Large intestine (tissue), 12 donors: ENCODE measurements at places on chromosomes 1 and 21. TPM values are rescaled to one million over a fixed set of nuclear protein-coding genes. Genes with fewer than 3 reads are reported as not detected.
A peak's percentile ranks its signal among the peaks of the same experiment; 100 is the strongest.

The PAQR6 gene
- polyA plus RNA-seq, result 12.9 TPM

- peaks cover 3% of the 10 kb centered on the region for H3K27me3 ChIP-seq
- DNase-seq, result no peak
- no peaks in the 10 kb centered on the region for H3K36me3 ChIP-seq
- H3K4me1 ChIP-seq, result no peaks in the 10 kb centered on the region
- H3K4me3 ChIP-seq, result no peak overlapping the region
Measured at GRCh38 chr1:53367503-53368313, 39.8 kb upstream of the LRP8 start.

The KRTAP13-4 gene
- not detected for polyA plus RNA-seq

- H3K4me1 ChIP-seq, result peaks cover 25% of the 10 kb centered on the region
- no peaks in the 10 kb centered on the region for H3K27me3 ChIP-seq
- peaks cover 25% of the 10 kb centered on the region for H3K36me3 ChIP-seq
- H3K4me3 ChIP-seq, result no peak overlapping the region
- H3K27ac ChIP-seq, result peak overlapping the region; percentile 78
Measured at GRCh38 chr1:230282157-230282556, 144.0 kb downstream of the PGBD5 start.

- no peak overlapping the region for H3K4me3 ChIP-seq
- H3K36me3 ChIP-seq, result no peaks in the 10 kb centered on the region
- no peaks in the 10 kb centered on the region for H3K27me3 ChIP-seq
- DNase-seq, result no peak
- no peak overlapping the region for H3K27ac ChIP-seq
Measured at GRCh38 chr1:94205639-94206038, 31.7 kb downstream of the ARHGAP29 start.

DNA sequence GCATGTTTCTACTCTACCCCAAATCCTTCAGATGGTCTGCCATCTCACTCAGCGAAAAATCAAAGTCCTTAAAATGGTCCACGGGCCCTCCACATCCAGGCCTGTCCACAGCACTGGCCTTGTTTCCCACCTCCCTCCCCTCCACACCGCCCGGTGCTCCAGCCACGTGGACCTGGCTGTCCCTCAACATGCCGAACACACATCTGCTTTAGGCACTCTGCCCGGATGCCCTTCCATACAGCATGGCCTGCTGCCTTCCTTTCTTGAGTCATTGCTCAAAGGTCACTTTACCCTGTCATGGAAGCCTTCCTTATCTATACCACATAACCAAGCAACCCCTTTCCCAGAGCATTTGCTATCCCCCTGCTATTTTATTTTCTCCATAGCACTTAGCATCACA, 143.0 kb downstream of the DNM3 start:
- no peaks in the 10 kb centered on the region for H3K27me3 ChIP-seq
- peak; percentile 16 for DNase-seq
- H3K27ac ChIP-seq, result no peak overlapping the region
- H3K36me3 ChIP-seq, result no peaks in the 10 kb centered on the region
- no peaks in the 10 kb centered on the region for H3K4me1 ChIP-seq
- H3K4me3 ChIP-seq, result no peak overlapping the region

DNA sequence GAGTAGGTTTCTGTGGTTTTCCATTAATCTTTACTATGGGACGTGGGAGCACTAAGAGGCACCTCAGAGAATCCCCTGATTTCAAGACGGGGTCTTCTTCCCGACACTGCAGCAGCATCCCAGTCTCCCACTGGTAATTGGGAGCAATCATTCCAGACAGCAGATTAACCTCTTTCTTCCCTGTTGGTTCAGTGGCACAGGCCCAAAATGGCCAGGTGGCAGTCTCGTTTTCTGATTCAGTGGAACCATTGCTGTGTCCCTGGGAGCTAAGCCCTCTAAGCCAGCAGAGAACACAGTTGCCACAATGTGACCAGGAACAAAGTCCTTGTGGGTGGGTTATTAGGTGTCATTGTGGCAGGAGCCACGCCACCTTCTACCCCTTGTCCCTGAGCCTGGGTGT, 342.1 kb downstream of the MATN1 start:
- H3K4me3 ChIP-seq, result no peak overlapping the region
- no peak for DNase-seq
- no peak overlapping the region for H3K27ac ChIP-seq
- H3K27me3 ChIP-seq, result peaks cover 9% of the 10 kb centered on the region

The RAVER2 gene
- 41.7 TPM for polyA plus RNA-seq

The SPATC1L gene
- polyA plus RNA-seq, result 13.2 TPM

The ITLN2 gene
- polyA plus RNA-seq, result 1.9 TPM

The OR2AK2 gene
- not detected for polyA plus RNA-seq

DNA sequence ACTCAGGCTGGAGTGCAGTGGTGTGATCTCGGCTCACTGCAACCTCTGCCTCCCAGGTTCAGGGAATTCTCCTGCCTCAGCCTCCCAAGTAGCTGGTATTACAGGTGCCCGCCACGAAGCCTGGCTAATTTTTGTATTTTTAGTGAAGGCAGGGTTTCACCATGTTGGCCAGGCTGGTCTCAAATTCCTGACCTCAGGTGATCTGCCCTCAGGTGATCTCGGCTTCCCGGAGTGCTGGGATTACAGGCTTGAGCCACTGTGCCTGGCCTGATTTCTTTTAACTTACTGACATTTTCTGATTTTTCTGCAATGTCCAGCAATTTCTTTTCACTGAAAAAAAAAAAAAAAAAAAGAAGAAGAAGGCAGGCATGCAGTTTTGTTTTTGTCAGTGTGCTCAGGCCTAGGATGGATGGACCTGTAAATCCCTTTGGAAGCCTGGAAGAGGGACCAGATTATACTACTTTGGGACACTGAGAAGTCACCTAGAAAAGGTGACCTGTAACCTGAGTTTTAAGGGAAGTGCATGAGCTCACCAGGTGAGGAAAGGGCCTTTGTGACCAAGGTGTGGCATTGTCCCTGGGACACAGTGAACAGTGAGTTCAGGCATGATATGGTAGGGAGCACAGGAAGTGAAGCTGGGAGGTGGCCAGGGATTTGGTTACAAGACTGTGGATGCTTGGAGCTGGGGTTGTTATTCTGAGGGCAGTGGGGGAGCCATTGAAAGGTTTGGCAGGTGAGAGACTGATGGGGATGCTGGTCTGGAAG, 2.7 kb upstream of the TMEM61 start:
- DNase-seq, result no peak
- H3K27me3 ChIP-seq, result peaks cover 36% of the 10 kb centered on the region
- H3K4me3 ChIP-seq, result no peak overlapping the region
- H3K36me3 ChIP-seq, result no peaks in the 10 kb centered on the region
- peaks cover 3% of the 10 kb centered on the region for H3K4me1 ChIP-seq
- no peak overlapping the region for H3K27ac ChIP-seq

The PRAMEF4 gene
- polyA plus RNA-seq, result not detected

DNA sequence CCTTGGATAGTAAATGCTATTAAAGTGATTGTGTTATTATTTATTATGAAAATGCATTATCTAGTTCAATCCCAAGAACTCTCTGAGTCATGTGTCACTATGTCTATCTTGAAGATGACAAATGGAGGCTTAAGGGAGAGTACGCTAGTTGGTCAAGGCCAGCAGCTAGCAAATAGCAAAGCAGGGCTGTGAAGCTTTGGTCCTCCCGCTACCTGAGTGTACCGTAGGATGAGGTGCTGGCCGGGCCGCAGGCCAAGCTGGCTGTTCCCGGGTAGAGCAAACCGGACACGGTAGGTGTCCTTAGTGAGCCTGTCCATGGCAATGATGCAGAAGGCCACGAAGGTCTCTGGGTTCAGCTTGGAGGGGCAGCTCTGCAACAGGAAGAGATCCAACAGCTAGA, 9.3 kb downstream of the CYB5RL start:
- H3K27ac ChIP-seq, result no peak overlapping the region
- DNase-seq, result no peak
- peaks cover 53% of the 10 kb centered on the region for H3K36me3 ChIP-seq
- H3K4me3 ChIP-seq, result no peak overlapping the region
- no peaks in the 10 kb centered on the region for H3K27me3 ChIP-seq
- H3K4me1 ChIP-seq, result no peaks in the 10 kb centered on the region

DNA sequence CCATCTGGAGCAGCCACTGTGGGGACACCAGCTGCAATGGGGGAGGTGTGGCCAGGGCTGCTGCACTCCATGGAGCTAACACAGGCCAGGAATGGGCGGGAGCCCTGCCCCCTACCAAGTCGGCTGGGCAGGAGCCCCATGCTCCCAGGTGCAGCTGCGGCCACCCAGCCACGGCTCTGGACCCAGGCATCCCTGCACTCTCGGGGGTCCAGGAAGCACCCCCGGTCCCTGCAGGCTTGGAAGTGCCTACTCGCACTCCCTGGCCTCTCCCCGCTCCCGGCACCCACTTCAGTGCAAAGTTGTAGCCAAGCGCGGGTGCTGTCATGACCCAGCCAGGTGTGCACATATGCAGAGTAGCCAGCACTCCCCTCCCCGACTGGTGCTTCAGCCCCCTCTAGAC, 91.8 kb downstream of the HLCS start:
- no peaks in the 10 kb centered on the region for H3K27me3 ChIP-seq
- H3K36me3 ChIP-seq, result no peaks in the 10 kb centered on the region
- DNase-seq, result no peak
- H3K4me1 ChIP-seq, result no peaks in the 10 kb centered on the region
- H3K27ac ChIP-seq, result no peak overlapping the region

GRCh38 chr1:22440582-22440981, 11.1 kb upstream of the ZBTB40 start:
- peaks cover 2% of the 10 kb centered on the region for H3K4me1 ChIP-seq
- no peaks in the 10 kb centered on the region for H3K36me3 ChIP-seq
- H3K27ac ChIP-seq, result no peak overlapping the region
- H3K27me3 ChIP-seq, result no peaks in the 10 kb centered on the region
- H3K4me3 ChIP-seq, result no peak overlapping the region

DNA sequence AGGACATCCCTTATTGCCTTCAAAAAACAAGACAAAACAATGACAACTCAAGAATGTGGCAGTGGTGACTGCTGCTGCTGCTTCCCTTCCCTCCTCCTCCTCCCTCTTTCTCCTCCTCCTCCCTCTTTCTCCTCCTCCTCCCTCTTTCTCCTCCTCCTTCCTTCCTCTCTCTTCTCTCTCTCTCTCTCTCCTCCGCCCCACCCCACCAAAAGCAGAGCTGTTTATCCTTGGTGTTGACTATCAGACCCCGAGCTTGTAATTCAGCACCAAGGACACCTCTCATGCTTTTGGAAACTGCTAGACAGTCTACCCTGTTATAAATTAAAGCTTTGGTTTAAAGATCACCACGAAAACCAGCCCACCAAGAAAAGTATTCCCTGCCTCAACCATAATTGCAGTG, 72.4 kb upstream of the IFNAR2 start:
- no peaks in the 10 kb centered on the region for H3K4me1 ChIP-seq
- H3K27ac ChIP-seq, result no peak overlapping the region
- H3K4me3 ChIP-seq, result no peak overlapping the region
- H3K36me3 ChIP-seq, result no peaks in the 10 kb centered on the region
- no peak for DNase-seq

DNA sequence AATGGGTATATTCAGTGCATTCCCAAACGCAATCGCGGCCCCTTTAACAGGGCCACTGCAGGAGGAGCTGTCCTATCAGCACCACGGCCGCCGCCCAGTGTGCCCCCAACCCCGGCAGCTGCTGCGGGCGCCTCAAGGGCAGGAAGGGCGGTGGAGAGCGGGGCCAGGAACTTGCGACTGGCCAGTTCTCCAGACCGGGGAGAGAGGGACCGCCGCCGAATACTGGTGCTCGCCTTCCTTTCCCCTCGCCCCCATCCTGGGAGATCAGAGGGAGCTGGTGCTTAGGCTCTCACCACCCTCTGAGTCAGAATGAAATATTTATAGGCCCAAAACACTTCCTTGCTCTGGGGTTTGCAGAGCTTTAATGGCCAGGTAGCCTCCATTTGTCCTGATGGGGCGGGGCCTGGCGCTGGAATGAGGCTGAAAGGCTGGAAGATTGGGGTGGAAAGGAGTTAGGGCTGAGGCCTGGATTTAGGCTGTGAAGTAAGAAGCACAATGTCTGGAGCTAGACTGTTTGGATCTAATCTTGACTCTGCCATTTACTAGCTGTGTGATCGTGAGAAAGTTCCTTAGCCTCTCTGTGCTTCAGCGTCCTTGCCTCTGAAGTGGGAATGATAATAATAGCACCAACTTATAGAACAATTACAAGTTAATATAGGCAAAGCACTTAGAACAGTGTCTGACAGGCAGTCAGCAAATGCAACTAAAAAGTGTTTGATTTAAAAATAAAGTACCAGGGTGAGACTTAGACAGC, 75.5 kb downstream of the NAV1 start:
- peaks cover 8% of the 10 kb centered on the region for H3K27me3 ChIP-seq
- H3K4me3 ChIP-seq, result no peak overlapping the region
- no peak for DNase-seq
- no peak overlapping the region for H3K27ac ChIP-seq

DNA sequence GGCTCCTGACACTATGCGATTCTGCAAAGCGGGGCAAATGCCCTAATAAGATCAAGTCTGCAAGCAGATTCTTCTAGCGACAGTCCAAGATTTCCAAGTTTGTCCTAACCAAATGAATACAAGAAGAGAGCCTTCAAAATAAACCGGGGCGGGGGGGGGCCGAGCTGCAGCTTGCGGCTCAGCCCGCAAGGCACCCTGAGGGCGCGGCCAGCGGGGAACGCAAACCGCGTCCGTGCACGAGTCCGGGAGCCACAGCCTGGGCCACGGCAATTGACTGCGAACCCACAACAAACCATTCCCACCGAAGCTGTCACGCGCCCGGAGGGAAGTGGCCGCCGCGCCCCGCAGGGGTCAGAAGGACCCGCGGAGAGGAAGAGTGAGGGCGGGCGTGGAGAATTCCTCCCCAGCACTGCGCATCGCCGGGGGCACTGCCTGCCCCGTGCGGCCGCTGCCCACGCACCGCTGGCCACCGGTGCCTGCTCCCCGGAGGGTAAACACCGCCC, 687 bp downstream of the TGFBR3 start:
- peak overlapping the region; percentile 62 for H3K27ac ChIP-seq
- peak overlapping the region; percentile 64 for H3K4me3 ChIP-seq
- no peaks in the 10 kb centered on the region for H3K36me3 ChIP-seq
- no peak for DNase-seq
- peaks cover 5% of the 10 kb centered on the region for H3K4me1 ChIP-seq

GRCh38 chr1:155002464-155003226, at the start of gene ZBTB7B:
TSS of gene ZBTB7B (plus strand) at chr1:155002802. CDS start at chr1:155014661, 11,859 bp downstream.
- peaks cover 50% of the 10 kb centered on the region for H3K4me1 ChIP-seq
- H3K27ac ChIP-seq, result peak within 1 kb of the TSS; percentile 95
- H3K36me3 ChIP-seq, result peaks cover 10% of the 10 kb centered on the region
- DNase-seq, result no peak
- peak within 1 kb of the TSS; percentile 94 for H3K4me3 ChIP-seq

GRCh38 chr1:78892260-78892840, 114.2 kb downstream of the ADGRL4 start:
- H3K27me3 ChIP-seq, result no peaks in the 10 kb centered on the region
- H3K4me3 ChIP-seq, result no peak overlapping the region
- no peak overlapping the region for H3K27ac ChIP-seq
- no peaks in the 10 kb centered on the region for H3K4me1 ChIP-seq
- DNase-seq, result no peak

DNA sequence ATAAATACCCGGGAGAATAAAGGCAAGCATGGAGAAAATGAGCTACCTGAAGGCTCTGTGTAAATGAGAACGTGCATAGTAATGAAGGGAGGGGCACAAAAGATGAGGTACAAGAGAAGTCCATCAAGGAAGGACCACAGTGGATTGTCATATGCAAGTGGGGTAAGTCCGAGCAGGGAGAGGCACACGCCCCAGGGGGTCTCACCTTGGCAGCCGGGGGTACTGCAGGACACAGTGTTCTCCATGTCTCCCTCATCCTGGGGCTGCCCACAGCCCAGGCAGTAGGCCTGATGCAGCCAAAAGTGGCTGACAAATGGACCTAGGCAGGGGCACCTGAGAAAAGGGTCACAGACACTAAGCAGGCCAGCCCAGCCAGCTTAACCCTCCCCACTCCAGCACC, 10.0 kb downstream of the DCST2 start:
- H3K4me3 ChIP-seq, result no peak overlapping the region
- no peaks in the 10 kb centered on the region for H3K27me3 ChIP-seq

GRCh38 chr1:161138431-161138830, 6.0 kb upstream of the DEDD start:
- H3K27me3 ChIP-seq, result no peaks in the 10 kb centered on the region
- H3K36me3 ChIP-seq, result no peaks in the 10 kb centered on the region
- H3K4me3 ChIP-seq, result no peak overlapping the region
- no peak for DNase-seq
- H3K27ac ChIP-seq, result no peak overlapping the region
